ENCODE measurements at places on chromosomes 6 and 20.

DNA sequence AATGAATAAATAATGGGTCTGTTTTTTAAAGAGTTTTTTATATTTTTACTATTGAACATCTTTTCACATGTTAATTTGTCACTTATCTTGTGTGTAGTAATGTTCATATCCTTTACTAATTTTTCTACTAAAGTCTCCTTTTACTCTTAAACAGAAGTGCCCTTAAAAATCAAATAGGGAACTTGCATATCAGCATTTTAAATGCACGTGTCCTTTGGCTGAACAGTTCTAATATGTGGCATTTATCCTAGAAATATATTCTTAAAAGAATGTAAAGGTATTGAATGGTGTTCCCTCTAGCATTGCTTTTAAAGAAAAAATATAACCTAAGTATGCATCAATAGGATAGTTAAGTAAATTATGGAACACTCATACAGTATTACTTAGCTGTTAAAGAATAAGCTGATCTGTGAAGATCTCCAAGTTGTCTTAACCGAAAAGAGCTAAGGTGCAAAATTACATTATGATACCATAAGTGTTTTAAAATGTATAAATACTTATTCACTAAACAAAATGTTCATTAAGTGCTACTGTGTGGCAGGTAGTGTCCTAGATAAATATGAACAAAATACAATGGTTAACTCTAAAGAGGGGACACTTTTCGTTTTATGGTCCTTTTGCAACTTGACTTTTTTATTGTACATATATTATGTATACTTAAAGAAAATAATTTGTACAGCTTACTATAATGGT, 631 bp upstream of the PGBD1 start:
- DNase-seq, result no peak

DNA sequence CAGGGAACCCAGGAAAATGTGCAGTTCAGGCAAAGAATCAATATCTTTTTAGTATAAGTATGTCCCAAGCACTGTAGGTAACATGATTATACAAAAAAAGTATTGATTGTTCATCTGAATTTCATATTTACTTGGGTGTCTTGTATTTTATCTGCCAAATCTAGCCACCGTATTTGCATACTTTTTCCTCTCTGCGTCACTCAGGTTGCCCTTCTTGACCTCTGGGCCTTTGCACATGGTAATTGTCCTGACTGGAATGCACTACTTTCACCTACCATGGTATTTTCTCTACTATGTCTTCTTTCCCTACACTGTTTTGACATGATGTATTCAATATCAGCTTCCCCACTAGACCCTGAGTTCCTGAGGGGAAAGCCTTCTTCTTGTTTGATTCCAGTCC, 15.2 kb downstream of the GSTA3 start:
- no peak for DNase-seq

DNA sequence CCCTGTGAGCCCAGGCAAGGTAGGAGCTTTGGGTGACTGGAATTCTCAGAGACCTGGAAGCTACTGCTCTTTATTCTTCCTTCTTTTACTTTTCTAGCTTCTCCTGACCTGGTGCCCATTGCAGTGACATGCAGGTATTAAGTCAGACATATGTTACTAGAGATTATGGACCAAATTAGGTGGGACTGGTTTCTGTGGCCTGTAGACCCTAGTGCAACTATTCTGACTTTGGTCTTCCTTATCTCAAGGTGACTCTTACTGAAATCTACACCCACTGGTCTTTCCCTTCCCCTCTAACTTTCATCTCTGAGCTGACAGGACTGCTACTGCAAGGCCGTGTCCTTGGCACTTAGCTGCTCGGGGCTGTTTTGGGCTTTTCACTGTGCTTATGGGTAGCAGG, 24.4 kb upstream of the TMEM217 start:
- DNase-seq, result no peak

GRCh38 chr6:21844120-21844917, 250.8 kb downstream of the SOX4 start:
- no peak for DNase-seq

DNA sequence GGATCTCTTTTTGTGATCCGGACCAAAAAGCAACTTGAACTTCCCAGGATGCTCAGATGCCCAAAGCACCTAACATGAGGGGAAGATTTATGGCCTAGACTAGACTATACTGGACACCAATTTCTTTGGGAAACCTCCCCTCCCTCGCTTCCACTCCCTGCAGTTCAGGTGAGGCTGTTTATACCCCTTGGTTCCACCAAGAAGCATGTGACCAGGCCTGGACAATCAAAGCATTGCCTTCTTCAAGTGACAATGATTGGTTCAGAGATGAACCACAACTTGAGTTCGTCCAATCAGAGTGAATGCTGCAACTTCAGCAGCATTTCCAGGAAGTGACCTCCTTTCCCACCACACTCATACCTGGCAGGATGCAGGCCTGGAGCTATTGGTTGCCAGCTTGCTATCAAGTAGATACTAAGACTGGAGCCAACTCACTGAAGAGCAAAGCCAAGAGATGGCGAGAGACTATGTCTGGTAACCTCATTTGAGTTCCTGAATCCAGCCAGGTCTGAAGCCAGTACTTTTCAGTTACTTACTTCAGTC, 45.6 kb upstream of the SLC9A8 start:
- DNase-seq, result no peak

GRCh38 chr6:46704562-46704961, 16.9 kb downstream of the TDRD6 start:
- no peak for DNase-seq

DNA sequence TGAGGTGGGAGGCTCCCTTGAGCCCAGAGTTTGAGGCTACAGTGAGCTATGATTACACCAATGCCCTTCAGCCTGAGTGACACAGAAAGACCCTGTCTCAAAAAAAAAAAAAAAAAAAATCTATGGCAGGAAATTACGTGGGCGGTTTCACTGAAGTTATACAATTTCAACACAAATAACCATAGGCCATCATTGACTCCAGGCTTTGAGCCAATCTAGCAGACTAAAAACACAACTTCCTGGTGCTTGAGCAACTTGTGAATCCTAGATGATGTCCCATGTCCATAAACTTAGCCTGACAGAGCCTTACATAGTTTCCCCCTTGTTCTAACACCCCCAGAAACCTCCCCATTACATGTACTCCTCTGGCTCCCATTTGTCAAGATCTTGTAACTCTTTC, 131.8 kb downstream of the QRSL1 start:
- no peak for DNase-seq

DNA sequence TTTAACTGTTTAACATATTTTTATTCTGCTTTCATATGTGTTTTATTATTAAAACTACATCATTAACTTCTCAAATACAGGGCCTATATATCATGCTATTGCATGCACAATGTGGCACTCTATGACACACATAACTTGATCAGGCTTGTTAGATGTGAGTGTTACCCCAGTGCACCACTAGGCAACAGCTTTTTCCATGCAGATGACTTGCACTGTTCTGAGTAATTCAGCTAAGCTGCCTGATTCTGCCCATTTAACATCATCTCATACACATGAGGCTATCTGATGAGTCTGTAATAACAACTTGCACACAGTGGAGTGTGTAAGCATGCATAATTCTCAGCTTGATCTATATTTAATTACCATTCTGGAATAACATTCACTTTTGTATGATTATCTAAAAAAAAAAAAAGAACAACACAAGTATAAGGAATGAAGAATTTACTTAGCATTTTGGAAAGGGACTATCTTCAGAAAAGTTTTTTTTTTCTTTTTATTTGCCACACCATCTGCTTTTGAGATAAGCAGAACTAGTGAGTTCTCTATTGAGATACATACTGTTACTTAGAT, 83.1 kb downstream of the GRM1 start:
- no peak for DNase-seq

GRCh38 chr6:25689966-25690365, 38.0 kb downstream of the SCGN start:
- no peak for DNase-seq

GRCh38 chr20:55424968-55425367, 580.4 kb downstream of the CBLN4 start:
- DNase-seq, result no peak

DNA sequence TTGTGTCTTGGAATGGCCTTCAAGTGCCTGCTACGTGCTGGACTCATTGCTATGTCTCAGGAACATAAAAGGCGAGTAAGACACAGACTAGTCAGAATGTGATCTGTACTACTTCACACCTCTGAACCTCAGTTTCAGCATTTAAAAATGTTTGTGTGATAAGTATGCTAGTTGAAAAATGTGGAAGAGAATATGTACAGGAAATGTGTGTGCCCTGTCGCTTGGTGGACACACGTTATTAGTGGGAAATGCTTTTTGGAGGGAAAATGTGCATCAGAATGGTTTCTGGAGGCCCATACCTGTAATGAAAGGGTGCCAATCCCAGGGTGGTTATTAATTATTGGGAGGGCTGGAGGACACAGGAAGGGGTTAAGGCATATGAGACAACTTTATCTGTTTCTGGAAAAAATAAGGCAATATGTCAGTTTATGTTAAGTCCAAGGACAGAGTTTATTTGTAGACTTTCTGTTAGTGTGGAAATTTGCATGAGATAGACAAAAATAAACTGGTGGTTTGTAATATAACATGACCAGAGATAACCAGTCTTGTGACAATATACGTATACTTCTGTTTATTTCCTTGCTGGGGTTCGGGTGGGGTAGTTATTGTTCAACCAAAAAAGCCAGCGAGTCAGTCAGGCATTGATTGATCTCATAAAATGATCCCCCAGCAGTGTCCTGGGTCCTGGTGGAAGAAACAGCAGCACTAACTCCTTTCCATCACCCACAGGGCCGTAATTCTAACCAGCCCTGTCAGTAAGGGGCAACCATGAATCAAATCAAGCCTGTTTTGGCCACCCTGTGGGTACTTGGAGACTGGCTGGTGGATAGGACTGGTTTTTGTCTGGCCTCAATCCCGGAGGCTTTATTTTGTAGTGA, 117.9 kb downstream of the JARID2 start:
- no peak for DNase-seq

GRCh38 chr6:105372849-105373182, 30.1 kb downstream of the PREP start:
- DNase-seq, result no peak

- no peak for DNase-seq
Observed at GRCh38 chr20:4087923-4088322, 72.6 kb upstream of the RNF24 start.

- DNase-seq, result no peak
Observed at GRCh38 chr20:25277051-25277801, 29.3 kb downstream of the PYGB start.

- DNase-seq, result no peak
Observed at GRCh38 chr20:9627219-9627618, 112.8 kb downstream of the LAMP5 start.

- DNase-seq, result no peak
Observed at GRCh38 chr6:170004585-170005210, 253.3 kb downstream of the ERMARD start.

All from CD4-positive, alpha-beta T cell treated with Interleukin-12 subunit alpha and Interleukin-12 subunit beta, for 1 hour (primary cell).